ENCODE measurements at places on chromosomes 16 and 17. TPM values are rescaled to one million over a fixed set of nuclear protein-coding genes. Genes with fewer than 3 reads are reported as not detected.

Gene OR2C1
- not detected for total RNA-seq

Gene CAMKK1
- total RNA-seq: 2.6 TPM

Gene FLYWCH2
- 29.1 TPM for total RNA-seq

Gene COG4
- 30.2 TPM for total RNA-seq

Gene NPIPA3
- total RNA-seq: 1.3 TPM

Gene TMEM88
- total RNA-seq: 5.3 TPM

GRCh38 chr16:24635900-24636610 lies 93.4 kb upstream of the TNRC6A start:
- no peak overlapping the region for H3K27ac ChIP-seq
- H3K36me3 ChIP-seq: no peaks in the 10 kb centered on the region
- peaks cover 17% of the 10 kb centered on the region for H3K27me3 ChIP-seq
- no peaks in the 10 kb centered on the region for H3K4me1 ChIP-seq

DNA sequence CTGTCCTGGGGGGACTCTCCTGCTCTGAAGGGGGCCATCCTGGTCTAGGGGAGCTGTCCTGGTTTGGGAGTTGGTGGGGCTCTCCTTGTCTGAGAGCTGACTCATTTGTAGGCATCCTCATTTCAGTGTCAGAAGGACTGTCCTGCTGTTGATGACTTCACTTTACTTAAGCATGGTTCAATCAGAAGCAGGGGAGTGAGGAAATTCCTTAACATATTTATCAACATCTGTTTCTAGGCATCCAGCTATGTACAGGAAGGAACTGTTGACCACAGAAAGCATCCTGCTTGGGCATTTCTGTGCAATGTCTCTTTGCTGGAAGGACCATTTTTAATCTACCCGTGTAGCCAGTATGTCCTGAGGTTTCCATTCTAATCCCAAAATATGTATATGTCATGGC lies 502.7 kb upstream of the HSBP1 start:
- H3K4me1 ChIP-seq: no peaks in the 10 kb centered on the region
- DNase-seq: no peak
- no peak overlapping the region for H3K4me3 ChIP-seq
- H3K27ac ChIP-seq: no peak overlapping the region

GRCh38 chr16:16956376-16956775 lies 514.4 kb downstream of the XYLT1 start:
- no peak overlapping the region for H3K27ac ChIP-seq
- H3K27me3 ChIP-seq: no peaks in the 10 kb centered on the region
- H3K36me3 ChIP-seq: no peaks in the 10 kb centered on the region
- no peak for DNase-seq

- H3K27me3 ChIP-seq: peaks cover 16% of the 10 kb centered on the region
- no peak overlapping the region for H3K4me3 ChIP-seq
- H3K36me3 ChIP-seq: no peaks in the 10 kb centered on the region
- H3K27ac ChIP-seq: no peak overlapping the region
- DNase-seq: no peak
- peaks cover 41% of the 10 kb centered on the region for H3K4me1 ChIP-seq
These were observed 98.6 kb upstream of the AXIN2 start for GRCh38 chr17:65660078-65660477.

GRCh38 chr17:58306131-58306951 lies 22.3 kb downstream of the TSPOAP1 start:
- H3K4me3 ChIP-seq: no peak overlapping the region
- DNase-seq: no peak
- H3K36me3 ChIP-seq: no peaks in the 10 kb centered on the region
- no peak overlapping the region for H3K27ac ChIP-seq

- no peak overlapping the region for H3K4me3 ChIP-seq
- no peak overlapping the region for H3K27ac ChIP-seq
- DNase-seq: no peak
- no peaks in the 10 kb centered on the region for H3K27me3 ChIP-seq
- H3K36me3 ChIP-seq: no peaks in the 10 kb centered on the region
These were observed 52.4 kb upstream of the MRPS23 start for GRCh38 chr17:57902117-57902799.

- no peak for DNase-seq
- H3K36me3 ChIP-seq: peaks cover 3% of the 10 kb centered on the region
- H3K4me1 ChIP-seq: peaks cover 33% of the 10 kb centered on the region
- H3K4me3 ChIP-seq: peak overlapping the region; percentile 89
These were observed 1.1 kb upstream of the KIFC3 start for GRCh38 chr16:57803134-57803990.

DNA sequence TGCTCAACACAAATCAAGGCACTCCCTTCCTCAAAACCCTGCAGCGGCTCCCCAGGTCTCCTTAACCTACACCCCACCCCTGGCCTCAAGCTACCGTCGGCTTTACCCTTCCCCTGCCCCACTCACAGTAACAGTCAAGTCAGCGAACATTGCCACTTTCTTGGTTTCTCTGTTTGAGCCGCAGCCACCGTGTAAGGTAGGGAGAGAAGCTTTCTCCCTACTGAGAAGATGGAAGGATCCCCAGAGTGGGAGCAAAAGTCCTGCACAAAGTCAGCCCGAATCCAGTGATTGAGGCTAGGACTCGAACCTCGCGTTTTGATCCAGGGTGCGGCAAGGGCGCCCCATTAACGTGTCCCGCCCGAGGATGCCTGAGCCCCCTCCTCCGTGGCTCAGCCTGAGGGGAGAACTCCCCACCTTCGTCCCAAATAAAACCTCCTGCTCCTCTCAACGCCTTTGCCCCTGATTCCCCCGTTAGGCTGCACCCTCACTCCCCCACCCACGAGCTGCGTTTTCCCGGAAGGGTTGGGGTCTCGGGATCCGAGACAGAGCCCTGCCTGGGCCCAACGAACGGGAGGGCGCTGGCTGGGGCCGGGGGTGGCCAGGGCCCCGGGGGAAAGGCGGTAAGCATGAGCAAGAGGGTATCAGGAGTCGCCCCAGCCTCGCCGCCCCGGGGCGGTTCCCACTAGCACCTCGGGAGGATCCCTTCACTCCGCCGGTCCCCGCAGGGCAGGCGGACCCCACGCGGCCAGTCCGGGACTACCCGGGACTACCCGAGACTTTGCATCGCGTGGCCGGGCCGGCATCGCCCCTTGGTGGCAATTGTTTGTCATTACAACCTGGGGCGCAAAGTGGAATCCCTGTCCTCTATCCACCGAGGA lies 9.9 kb upstream of the NAGS start:
- peak; percentile 76 for DNase-seq
- H3K36me3 ChIP-seq: no peaks in the 10 kb centered on the region
- peak overlapping the region; percentile 49 for H3K4me3 ChIP-seq
- H3K27ac ChIP-seq: no peak overlapping the region

DNA sequence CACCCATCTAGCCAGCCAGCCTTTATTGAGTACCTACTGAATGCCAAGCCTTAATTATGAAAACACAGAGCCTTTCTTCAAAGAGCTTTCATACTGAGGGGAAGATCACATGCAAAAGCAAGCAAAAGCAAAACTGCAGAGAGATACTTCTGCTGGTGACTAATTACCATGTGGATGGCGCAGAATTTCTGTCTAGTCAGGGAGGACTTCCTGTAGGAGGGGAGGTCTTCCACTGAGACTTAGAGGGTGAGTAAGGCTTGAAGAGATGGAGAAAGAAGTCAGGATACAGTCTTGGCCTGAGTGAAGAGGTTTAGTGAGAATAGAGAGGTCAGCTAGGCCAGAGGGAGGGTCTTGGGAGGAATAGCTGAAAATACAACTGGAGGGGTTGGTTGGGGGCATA lies 53.9 kb upstream of the CCL2 start:
- H3K4me3 ChIP-seq: no peak overlapping the region
- no peak overlapping the region for H3K27ac ChIP-seq
- peaks cover 25% of the 10 kb centered on the region for H3K4me1 ChIP-seq
- peaks cover 63% of the 10 kb centered on the region for H3K27me3 ChIP-seq

GRCh38 chr16:75000481-75001081 lies 1.8 kb downstream of the ZNRF1 start:
- no peak for DNase-seq
- peaks cover 56% of the 10 kb centered on the region for H3K4me1 ChIP-seq
- peak overlapping the region; percentile 94 for H3K4me3 ChIP-seq

- H3K27me3 ChIP-seq: peaks cover 33% of the 10 kb centered on the region
- peaks cover 25% of the 10 kb centered on the region for H3K4me1 ChIP-seq
- H3K4me3 ChIP-seq: peak within 1 kb of the TSS; percentile 87
- DNase-seq: peak; percentile 67
- no peaks in the 10 kb centered on the region for H3K36me3 ChIP-seq
These were observed at the start of the genes CXCL16 and ZMYND15 for GRCh38 chr17:4739122-4740024. Gene CXCL16 (minus strand): TSS chr17:4739928. CDS start chr17:4739339, 589 bp downstream. Gene ZMYND15 (plus strand): TSS chr17:4739833. CDS start chr17:4740549, 716 bp downstream.

DNA sequence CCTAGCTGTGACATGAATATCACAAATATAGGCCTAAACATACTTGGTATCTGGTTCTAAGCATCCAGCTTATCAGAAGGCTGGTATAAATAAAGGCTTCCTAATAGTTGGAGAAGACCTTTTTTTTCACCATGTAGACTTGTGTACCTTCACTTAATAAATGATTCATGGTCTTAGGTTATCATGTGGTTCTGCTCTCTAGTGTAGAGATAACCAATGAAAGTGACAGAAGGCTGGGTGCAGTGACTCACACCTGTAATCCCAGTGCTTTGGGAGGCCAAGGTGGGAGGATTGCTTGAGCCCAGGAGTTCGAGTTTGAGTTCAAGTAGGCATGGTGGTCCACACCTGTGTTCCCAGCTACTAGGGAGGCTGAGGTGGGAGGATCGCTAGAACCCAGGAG lies 3.1 kb downstream of the DDX19A start:
- peak overlapping the region; percentile 36 for H3K4me3 ChIP-seq
- H3K4me1 ChIP-seq: peaks cover 41% of the 10 kb centered on the region
- H3K27ac ChIP-seq: no peak overlapping the region
- no peaks in the 10 kb centered on the region for H3K27me3 ChIP-seq
- H3K36me3 ChIP-seq: peaks cover 6% of the 10 kb centered on the region

DNA sequence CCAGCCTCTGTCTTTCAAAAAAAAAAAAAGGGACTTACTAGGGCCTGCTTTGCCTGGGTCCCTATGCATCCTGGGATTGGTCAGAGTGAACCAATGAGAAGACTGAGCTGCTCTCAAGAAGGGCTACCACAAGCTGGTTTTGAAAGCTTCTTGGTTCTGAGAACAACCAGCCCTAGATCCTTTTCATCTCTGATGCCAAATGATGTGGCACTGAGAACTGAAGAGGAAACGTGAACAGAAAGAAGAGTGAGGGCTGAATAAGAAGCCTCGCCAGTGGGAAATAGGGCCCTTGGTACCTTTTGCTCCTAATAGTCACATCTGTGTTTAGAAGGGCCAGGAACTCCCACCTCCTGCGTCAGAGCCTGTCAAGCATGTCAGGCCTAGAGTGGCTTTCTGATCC lies 10.7 kb downstream of the TACO1 start:
- peak overlapping the region; percentile 94 for H3K4me3 ChIP-seq
- peaks cover 14% of the 10 kb centered on the region for H3K36me3 ChIP-seq
- peaks cover 32% of the 10 kb centered on the region for H3K4me1 ChIP-seq
- H3K27ac ChIP-seq: peak overlapping the region; percentile 100

GRCh38 chr17:19445105-19445504 lies 34.1 kb downstream of the RNF112 start:
- DNase-seq: no peak
- no peak overlapping the region for H3K27ac ChIP-seq
- no peak overlapping the region for H3K4me3 ChIP-seq

DNA sequence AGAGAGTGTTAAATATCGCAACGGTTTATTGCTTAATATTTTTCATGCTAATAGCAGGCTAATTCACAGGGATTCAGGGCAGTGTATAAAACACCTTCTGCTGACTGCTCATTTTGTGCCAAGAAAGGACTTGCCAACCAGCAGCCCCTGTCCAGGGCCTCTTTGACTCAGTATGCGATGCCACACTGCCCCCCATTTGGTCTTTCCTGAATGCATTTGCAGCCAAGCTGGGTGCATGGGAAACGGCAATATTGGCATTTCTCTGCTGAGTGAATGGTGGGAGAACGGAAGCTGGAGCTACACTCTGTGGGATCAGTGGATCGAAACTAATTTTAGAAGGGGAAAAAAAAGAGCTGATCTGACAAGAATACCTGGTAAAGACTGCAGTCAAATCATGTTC lies 152.9 kb upstream of the C16orf82 start:
- DNase-seq: no peak
- H3K27ac ChIP-seq: no peak overlapping the region
- no peaks in the 10 kb centered on the region for H3K36me3 ChIP-seq
- H3K27me3 ChIP-seq: peaks cover 37% of the 10 kb centered on the region
- peaks cover 8% of the 10 kb centered on the region for H3K4me1 ChIP-seq
- H3K4me3 ChIP-seq: no peak overlapping the region

- no peaks in the 10 kb centered on the region for H3K36me3 ChIP-seq
- H3K4me1 ChIP-seq: peaks cover 5% of the 10 kb centered on the region
- H3K4me3 ChIP-seq: no peak overlapping the region
- no peak overlapping the region for H3K27ac ChIP-seq
These were observed 19.7 kb upstream of the SLC47A1 start for GRCh38 chr17:19513897-19514488.

- peaks cover 21% of the 10 kb centered on the region for H3K36me3 ChIP-seq
- H3K4me3 ChIP-seq: no peak overlapping the region
- no peak overlapping the region for H3K27ac ChIP-seq
- no peak for DNase-seq
- no peaks in the 10 kb centered on the region for H3K27me3 ChIP-seq
These were observed 15.7 kb upstream of the MRC2 start for GRCh38 chr17:62611728-62612127.

- no peaks in the 10 kb centered on the region for H3K4me1 ChIP-seq
- DNase-seq: no peak
- H3K27me3 ChIP-seq: no peaks in the 10 kb centered on the region
- H3K4me3 ChIP-seq: no peak overlapping the region
- no peak overlapping the region for H3K27ac ChIP-seq
- H3K36me3 ChIP-seq: peaks cover 8% of the 10 kb centered on the region
These were observed 27.7 kb downstream of the AP2B1 start for GRCh38 chr17:35614810-35615209.

GRCh38 chr17:30476726-30477082 lies 504 bp upstream of the GOSR1 start:
- no peaks in the 10 kb centered on the region for H3K27me3 ChIP-seq
- DNase-seq: peak; percentile 29
- peak overlapping the region; percentile 89 for H3K4me3 ChIP-seq
- peaks cover 20% of the 10 kb centered on the region for H3K36me3 ChIP-seq
- peaks cover 41% of the 10 kb centered on the region for H3K4me1 ChIP-seq
- H3K27ac ChIP-seq: peak overlapping the region; percentile 94

DNA sequence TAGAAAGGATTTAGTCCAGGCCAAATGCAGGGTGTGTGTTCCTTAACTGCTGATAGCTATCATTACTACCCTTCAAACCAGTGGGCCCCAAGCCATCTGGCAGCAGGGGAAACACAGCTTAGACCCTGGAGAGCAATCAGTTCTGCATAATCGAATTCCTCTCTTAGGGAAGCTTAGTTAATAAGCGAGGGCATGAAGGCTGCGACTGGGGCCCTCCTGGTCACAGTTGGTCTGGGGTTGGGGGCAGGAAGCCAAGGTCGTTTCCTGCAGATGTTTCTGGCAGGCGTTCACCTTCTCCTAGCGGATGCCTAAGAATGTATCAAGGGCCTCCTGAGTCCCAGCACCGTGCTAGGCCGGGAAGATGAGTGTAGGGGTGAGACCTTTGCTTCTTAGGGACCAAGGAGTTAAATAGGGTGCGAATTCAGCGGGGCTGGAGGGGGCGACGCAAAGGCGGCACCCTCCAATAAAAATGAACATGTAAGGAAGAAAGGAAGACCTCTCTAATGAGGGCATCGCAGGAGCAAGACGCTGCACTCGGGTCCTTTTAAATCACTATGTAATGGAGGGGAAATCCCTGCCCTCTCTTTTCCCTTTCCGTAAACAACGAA lies 16.5 kb upstream of the EEF2K start:
- H3K27ac ChIP-seq: peak overlapping the region; percentile 87
- peaks cover 52% of the 10 kb centered on the region for H3K4me1 ChIP-seq

GRCh38 chr17:45279898-45280297 lies 18.0 kb upstream of the SPATA32 start:
- H3K27ac ChIP-seq: peak overlapping the region; percentile 76
- H3K4me1 ChIP-seq: peaks cover 33% of the 10 kb centered on the region
- DNase-seq: no peak
- H3K36me3 ChIP-seq: peaks cover 15% of the 10 kb centered on the region
- H3K27me3 ChIP-seq: no peaks in the 10 kb centered on the region

All from activated T-cell treated with anti-CD3 and anti-CD28 coated beads, Interleukin-2, amount 50 U/mL, for 72 hours (primary cell).